GM23248 (cell line): ENCODE measurements at places on chromosomes 1 and 21.
A peak's percentile ranks its signal among the peaks of the same experiment; 100 is the strongest.

GRCh38 chr1:208261874-208262273 lies 17.7 kb upstream of the PLXNA2 start:
- no peak overlapping the region for H3K4me3 ChIP-seq
- H3K27ac ChIP-seq: no peak overlapping the region
- no peak for DNase-seq
- H3K27me3 ChIP-seq: peaks cover 86% of the 10 kb centered on the region
- no peaks in the 10 kb centered on the region for H3K36me3 ChIP-seq

GRCh38 chr1:25890239-25891034 lies 14.9 kb upstream of the PAQR7 start:
- H3K4me3 ChIP-seq: no peak overlapping the region
- H3K27ac ChIP-seq: no peak overlapping the region
- DNase-seq: peak; percentile 34
- no peaks in the 10 kb centered on the region for H3K36me3 ChIP-seq

DNA sequence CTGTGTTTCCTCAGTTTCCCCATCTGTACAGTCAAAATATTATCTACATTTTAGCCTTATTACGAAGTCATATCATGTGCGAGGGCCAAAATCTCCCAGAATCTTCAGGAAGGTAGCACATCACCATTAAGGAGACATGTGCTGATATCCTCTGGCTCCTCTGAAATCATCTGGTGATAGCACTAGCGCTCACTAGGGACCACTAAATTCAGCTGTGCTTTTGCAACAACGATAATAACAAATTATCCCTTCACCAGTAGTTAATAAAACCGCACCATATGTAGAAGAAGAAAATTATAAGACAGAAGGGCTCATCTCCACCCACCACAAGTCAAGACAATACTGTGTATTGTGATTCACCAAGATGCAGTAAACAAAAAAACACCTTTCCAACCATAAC lies 53.3 kb downstream of the TIAM1 start:
- no peaks in the 10 kb centered on the region for H3K36me3 ChIP-seq
- no peaks in the 10 kb centered on the region for H3K27me3 ChIP-seq
- DNase-seq: no peak

DNA sequence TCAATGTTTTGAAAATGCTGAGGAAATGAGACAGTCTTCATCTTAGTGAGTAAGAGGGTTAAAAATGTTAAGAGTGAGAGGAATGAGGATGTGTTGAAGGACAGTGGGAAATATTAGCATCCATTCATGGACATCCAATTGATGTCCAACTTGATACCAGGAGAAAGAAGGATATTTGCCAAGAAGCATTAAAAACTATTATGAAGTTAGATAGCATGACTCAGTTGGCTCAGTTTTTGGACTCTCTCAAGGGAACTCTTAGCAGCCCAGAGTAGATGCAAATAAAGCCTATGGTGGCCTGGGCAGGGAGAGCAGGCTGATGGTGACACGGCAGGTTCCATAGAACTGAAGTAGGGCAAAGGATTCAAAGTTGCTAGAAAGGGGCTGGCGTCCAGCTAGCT lies 171.0 kb downstream of the ZZZ3 start:
- H3K27ac ChIP-seq: peak overlapping the region; percentile 64
- H3K4me3 ChIP-seq: no peak overlapping the region
- peak; percentile 91 for DNase-seq
- H3K27me3 ChIP-seq: no peaks in the 10 kb centered on the region
- peaks cover 61% of the 10 kb centered on the region for H3K4me1 ChIP-seq

DNA sequence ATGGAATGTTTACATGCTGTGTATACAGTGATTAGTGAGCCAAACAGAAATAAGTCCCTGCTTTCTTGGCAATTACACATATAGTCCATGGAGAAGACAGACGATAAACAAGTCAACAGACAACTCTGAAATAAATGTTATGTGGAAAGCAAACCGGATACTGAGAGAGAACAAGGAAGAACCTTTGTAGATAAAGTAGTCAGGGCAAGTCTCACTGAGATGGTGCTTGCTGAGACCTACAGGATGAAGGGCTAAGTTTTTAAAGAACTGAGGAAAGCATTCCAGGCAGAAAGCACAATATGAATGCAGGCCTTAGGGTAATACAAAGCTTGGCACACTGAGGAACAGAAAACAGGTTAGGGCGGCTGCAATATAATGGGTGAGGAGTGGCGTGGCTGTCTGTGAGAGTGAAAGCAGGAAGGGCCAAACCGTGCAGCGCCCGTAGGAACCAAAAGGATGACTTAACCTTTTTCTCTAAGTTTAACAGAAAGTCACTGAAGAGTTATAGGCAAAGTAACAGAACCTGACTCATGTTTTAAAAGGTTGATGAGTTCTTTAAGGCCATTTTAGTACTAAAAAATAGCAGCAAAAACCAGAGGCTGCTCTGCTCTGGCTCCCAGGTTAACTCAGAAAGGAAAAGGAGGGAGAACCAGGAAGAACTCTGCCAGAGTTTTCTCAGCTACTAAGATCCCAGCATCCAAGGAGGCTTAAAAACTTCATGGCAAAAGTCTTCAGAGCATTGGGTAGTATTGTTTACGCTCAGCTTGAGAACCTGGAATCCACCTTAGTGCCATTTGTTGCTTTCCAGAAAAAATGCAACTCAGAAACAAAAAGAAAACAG lies 8.7 kb upstream of the TTF2 start:
- H3K27me3 ChIP-seq: no peaks in the 10 kb centered on the region
- no peaks in the 10 kb centered on the region for H3K4me1 ChIP-seq
- 0 out of 2 replicates have a peak overlapping the region, but pooled peaks have one; percentile 21 for H3K27ac ChIP-seq
- H3K36me3 ChIP-seq: no peaks in the 10 kb centered on the region

DNA sequence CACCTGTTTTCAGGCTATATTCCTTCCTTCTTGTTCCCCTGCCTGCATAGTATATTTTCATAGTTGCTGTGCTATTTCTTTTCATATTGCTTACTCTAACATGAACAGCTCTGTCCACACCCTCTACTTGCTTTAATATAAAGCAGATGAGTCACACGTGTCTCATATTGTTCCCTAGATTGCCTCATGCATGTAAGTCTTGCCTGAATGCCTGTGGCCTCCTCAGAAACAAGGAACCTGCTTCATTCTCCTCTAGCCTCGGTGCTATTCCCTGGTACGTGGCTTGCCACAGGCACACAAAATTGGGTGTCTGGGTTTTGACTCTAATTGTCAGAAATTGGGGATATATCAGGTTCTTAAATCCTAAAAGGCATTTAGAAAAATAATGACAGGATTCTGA lies 16.5 kb upstream of the PKP1 start:
- no peaks in the 10 kb centered on the region for H3K36me3 ChIP-seq
- peak; percentile 98 for DNase-seq
- H3K4me3 ChIP-seq: no peak overlapping the region

DNA sequence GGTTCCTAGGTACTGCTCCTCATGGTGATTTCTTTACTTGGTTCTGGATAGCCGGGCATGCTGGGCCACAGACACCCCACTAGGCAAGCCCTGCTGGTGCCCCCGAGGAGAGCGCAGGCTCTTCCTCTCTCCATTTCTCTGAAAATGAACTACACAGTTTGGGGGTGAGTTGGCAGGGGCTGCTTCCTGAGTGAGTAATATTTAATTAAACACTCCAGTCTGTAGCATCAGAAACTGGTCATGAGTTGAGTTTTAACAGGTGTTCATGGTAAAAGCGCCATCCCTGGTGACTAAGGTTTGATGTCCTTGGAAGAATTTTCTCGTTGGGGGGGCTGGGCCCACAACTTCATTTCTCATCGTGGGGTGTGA lies 1.7 kb downstream of the SPSB1 start:
- H3K27ac ChIP-seq: peak overlapping the region; percentile 76
- peak overlapping the region; percentile 87 for H3K4me3 ChIP-seq
- H3K36me3 ChIP-seq: no peaks in the 10 kb centered on the region
- peak; percentile 92 for DNase-seq

- H3K36me3 ChIP-seq: no peaks in the 10 kb centered on the region
- no peak overlapping the region for H3K4me3 ChIP-seq
- peak; percentile 61 for DNase-seq
- no peak overlapping the region for H3K27ac ChIP-seq
These were observed 2.2 kb upstream of the CLCA2 start for GRCh38 chr1:86421601-86422280.

DNA sequence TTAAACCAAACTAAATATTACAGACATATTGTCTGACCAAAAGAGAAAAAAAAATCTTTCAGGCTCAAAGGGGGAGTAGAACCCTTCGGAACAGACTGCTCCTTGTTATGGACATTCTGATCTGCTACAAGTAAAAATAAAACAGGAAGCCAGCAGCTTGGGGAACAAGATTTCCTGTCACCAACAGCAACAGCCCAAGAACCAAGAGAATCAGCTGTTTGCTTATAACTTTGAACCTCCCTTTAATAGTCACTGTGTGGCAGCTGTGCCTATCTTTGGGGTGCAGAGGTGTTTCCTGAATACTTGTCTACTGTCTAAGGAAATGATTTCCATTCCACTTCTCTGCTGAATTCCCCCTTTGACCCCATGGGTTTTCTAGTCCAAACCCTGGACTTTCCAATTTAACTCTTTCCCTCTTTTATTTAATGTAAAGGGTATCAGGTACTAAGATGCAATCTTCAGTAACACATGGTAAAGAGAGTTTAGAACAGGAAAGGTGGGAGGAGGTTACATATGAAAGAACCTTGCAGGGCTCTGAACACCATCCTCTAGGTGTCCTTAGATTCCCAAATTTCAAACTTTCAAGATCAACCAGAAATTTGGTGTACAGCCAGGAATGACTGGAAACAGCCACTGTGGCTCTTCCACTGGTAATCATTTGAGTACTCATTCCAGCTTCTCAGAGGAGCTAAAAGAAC lies 38.6 kb downstream of the GPR3 start:
- H3K27ac ChIP-seq: no peak overlapping the region
- 0 out of 2 replicates have a peak, but pooled peaks cover 7% of the 10 kb centered on the region for H3K36me3 ChIP-seq
- H3K4me1 ChIP-seq: peaks cover 40% of the 10 kb centered on the region
- H3K4me3 ChIP-seq: no peak overlapping the region
- H3K27me3 ChIP-seq: no peaks in the 10 kb centered on the region

DNA sequence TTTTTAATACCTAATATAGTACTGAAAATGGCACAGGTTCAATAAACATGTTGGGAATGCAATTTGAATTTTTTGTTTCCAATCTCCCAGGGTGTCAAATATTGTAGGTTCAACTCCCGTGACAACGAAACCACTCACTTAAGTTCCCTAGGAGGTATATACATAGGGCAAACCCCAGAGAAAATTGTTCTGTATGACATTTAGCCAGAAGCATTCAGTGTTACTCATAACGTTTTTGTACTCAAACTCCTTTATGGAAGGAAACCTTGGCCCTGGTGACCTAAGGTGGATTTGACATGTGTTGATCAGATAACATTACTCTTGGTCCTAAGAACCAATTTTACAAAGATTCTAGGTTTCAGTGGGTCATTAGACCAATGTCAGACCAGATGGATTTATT lies 110.6 kb downstream of the USP25 start:
- H3K4me3 ChIP-seq: no peak overlapping the region
- peaks cover 37% of the 10 kb centered on the region for H3K4me1 ChIP-seq
- H3K27me3 ChIP-seq: no peaks in the 10 kb centered on the region
- no peak overlapping the region for H3K27ac ChIP-seq

- H3K4me3 ChIP-seq: no peak overlapping the region
- H3K27me3 ChIP-seq: no peaks in the 10 kb centered on the region
- no peak for DNase-seq
- H3K4me1 ChIP-seq: no peaks in the 10 kb centered on the region
These were observed 109.3 kb downstream of the NTNG1 start for GRCh38 chr1:107250169-107250568.

DNA sequence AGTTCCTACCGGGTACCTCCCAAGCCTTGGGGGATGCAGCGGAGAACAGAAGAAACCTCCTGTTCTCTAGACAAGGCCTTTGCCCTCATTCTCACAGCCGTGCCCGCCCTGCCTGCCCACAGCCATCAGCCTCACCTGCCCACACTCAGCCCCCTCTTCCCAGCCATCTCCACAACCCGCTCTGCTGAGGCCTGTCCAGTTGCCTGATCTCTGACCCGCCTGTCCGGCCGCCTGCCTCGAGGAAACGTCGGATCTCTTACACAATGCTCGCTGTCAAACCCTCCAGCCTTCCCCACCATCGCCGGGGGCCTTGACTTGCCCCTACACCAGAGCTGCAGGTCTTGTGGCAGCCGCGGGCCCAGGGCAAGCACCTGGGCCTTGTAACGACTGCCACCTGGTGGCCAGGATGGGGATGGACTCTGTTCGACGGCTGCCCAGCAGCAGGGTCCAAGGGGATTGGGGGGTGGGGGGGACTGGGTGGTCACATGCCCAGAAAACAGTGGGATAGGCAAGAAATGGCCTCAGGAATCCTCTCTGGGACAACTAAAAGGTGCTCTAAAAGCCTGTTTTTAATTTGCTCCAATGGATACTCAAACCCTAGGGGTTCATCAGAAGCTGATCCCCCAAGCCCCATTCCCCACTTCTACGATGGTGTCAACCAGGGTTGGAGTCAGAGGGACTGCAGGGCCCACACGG lies 31.0 kb downstream of the SLC45A1 start:
- H3K36me3 ChIP-seq: peaks cover 11% of the 10 kb centered on the region; the same call in 1 of the 2 replicates
- H3K27ac ChIP-seq: no peak overlapping the region
- H3K4me3 ChIP-seq: no peak overlapping the region
- no peaks in the 10 kb centered on the region for H3K27me3 ChIP-seq

DNA sequence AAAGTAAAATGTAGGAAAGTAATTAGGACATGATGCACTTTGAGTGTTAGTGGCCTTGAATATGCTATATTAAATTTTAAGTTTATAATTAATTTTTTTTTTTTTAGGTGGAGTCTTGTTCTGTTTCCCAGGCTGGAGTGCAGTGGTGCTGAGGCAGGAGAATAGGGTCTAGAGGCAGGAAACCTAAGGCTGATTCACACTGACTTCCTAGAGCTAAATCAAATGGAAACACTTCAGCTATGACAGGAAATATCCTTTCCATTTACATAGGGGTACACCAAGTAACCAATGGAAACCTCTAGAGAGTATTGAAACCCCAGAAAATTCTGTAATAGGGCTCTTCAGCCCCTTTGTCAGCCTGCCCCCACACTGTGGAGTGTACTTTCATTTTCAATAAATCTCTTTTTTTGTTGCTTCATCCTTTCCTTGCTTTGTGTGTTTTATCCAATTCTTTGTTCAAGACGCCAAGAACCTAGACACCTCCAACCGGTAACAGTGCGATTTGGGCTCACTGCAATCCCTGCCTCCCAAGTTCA lies 17.9 kb upstream of the THRAP3 start:
- H3K27me3 ChIP-seq: no peaks in the 10 kb centered on the region
- no peak overlapping the region for H3K27ac ChIP-seq
- no peaks in the 10 kb centered on the region for H3K36me3 ChIP-seq
- DNase-seq: no peak

GRCh38 chr1:39668111-39668510 lies 3.8 kb downstream of the NT5C1A start:
- peaks cover 24% of the 10 kb centered on the region for H3K27me3 ChIP-seq
- no peaks in the 10 kb centered on the region for H3K4me1 ChIP-seq
- no peak for DNase-seq
- no peak overlapping the region for H3K4me3 ChIP-seq

DNA sequence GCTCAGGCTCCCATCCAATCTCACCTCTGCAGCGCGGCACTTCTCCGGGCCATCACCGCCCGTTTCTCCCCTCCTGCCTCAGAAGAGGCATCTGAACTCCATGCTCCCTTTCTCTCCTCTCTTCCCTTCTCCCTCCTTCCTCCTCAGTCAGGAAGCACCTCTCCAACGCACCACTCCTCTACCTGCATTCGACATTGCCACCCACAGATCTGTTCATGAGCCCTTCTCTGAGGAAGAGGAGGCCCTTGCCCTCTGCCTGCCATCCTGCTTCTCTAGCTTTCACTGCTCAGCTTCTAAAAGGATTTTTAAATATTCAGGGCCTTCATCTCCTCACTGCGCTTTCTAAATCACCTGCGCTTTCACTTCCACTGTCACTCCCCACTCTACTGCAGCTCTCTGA lies 120.0 kb downstream of the KIAA0319L start:
- no peaks in the 10 kb centered on the region for H3K4me1 ChIP-seq
- H3K4me3 ChIP-seq: no peak overlapping the region
- no peak overlapping the region for H3K27ac ChIP-seq
- no peak for DNase-seq
- no peaks in the 10 kb centered on the region; the same call in 1 of the 2 replicates for H3K36me3 ChIP-seq
- no peaks in the 10 kb centered on the region for H3K27me3 ChIP-seq
